Common myeloid progenitor, CD34-positive (primary cell): ENCODE measurements at places on chromosomes 2 and 18.

DNA sequence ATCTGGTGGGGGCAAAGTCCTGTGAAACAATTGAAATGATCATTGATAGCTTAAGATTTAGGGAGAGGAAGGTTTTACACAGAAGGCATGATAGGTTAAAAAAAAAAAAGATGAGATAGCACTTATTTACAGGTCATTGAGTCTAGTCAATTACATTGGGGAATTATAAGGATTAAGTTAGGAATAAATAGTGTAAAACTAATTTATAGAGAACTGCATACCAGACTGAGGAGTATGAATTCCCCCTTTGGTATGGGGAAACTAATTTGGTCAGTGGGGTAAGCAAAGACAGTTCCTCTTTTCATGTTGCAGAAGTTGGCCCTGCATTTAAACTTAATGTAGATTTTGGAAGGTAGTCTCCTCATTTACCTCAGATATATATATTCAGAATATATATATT, 10.8 kb downstream of the GLS start:
- H3K4me3 ChIP-seq, result no peak overlapping the region
- peaks cover 50% of the 10 kb centered on the region for H3K4me1 ChIP-seq
- DNase-seq, result peak; percentile 77
- H3K36me3 ChIP-seq, result no peaks in the 10 kb centered on the region
- H3K27me3 ChIP-seq, result no peaks in the 10 kb centered on the region
- H3K27ac ChIP-seq, result no peak overlapping the region

GRCh38 chr2:501130-501529, 176.1 kb downstream of the TMEM18 start:
- H3K36me3 ChIP-seq, result no peaks in the 10 kb centered on the region
- no peaks in the 10 kb centered on the region for H3K27me3 ChIP-seq
- no peaks in the 10 kb centered on the region for H3K4me1 ChIP-seq
- H3K27ac ChIP-seq, result no peak overlapping the region
- peak; percentile 9 for DNase-seq

DNA sequence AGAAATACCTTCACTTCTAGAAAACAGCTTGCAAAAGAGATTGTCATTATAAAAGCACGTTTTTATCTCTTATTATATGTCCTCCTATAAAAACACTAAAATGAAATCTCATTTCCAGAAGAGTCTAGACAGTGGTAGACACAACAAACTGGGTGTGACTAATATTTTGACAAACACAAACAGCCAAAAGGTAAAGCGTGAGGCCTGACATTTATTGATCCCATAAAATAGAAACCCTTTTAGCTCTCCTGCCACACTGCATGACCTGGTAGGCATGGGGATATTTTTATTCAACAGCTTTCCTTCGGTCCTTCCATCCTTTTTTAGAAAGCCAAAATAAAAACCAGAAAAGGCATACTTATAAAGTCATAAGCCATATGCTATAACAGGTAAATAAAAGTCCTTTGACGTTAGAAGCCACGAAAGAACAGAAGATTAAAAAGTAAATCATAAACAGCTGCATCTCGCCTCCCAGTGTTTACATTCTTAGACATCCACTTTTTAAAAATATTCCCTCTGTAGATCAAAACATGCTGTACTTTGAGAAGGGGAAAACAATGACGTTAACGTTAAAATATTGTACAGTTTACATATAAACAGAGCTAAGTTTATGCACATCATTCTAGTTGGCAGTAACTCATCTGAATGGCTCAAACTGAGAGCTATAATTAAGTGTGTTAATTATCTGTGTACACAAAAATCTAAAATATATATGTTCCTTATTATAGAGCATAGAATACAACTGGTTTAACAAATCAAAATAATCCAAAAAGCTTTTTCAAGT, 44.6 kb downstream of the IRS1 start:
- no peak overlapping the region for H3K4me3 ChIP-seq
- no peak for DNase-seq
- H3K36me3 ChIP-seq, result no peaks in the 10 kb centered on the region
- H3K27ac ChIP-seq, result no peak overlapping the region
- no peaks in the 10 kb centered on the region for H3K27me3 ChIP-seq

DNA sequence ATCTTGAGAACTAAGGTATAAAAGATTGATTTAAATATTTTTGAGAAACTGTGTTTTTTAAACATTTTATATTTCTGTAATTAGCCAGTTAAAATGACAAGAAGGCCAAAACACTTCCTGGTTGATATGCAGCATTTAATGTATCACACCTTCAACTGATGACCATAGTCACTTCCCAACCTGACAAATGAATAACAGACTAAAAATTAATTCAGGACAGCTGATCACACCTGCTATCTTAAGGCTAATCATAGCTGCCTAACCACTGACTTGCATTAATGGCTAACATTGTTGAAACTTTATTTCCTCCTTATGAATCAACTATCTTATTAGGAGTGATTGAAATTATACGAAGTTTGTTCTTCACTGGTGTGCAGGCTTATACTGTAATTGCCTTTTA, 125.8 kb upstream of the MSTN start:
- H3K4me3 ChIP-seq, result no peak overlapping the region
- H3K27ac ChIP-seq, result no peak overlapping the region
- no peaks in the 10 kb centered on the region for H3K36me3 ChIP-seq
- no peaks in the 10 kb centered on the region for H3K27me3 ChIP-seq
- peaks cover 7% of the 10 kb centered on the region for H3K4me1 ChIP-seq
- DNase-seq, result no peak

- H3K36me3 ChIP-seq, result no peaks in the 10 kb centered on the region
- H3K4me1 ChIP-seq, result no peaks in the 10 kb centered on the region
- no peak overlapping the region for H3K27ac ChIP-seq
- no peak overlapping the region for H3K4me3 ChIP-seq
- peak; percentile 18 for DNase-seq
- no peaks in the 10 kb centered on the region for H3K27me3 ChIP-seq
Measured at GRCh38 chr2:84057917-84058560, 401.0 kb downstream of the SUCLG1 start.

- H3K4me3 ChIP-seq, result no peak overlapping the region
- H3K36me3 ChIP-seq, result no peaks in the 10 kb centered on the region
- no peaks in the 10 kb centered on the region for H3K27me3 ChIP-seq
Measured at GRCh38 chr2:239862613-239863012, 162.5 kb downstream of the NDUFA10 start.

GRCh38 chr2:175516555-175516954, 335.0 kb upstream of the ATP5MC3 start:
- H3K27ac ChIP-seq, result no peak overlapping the region
- H3K4me1 ChIP-seq, result no peaks in the 10 kb centered on the region

- no peaks in the 10 kb centered on the region for H3K4me1 ChIP-seq
- no peak overlapping the region for H3K4me3 ChIP-seq
- no peak for DNase-seq
- H3K27ac ChIP-seq, result no peak overlapping the region
- H3K27me3 ChIP-seq, result no peaks in the 10 kb centered on the region
Measured at GRCh38 chr18:30763902-30764350, 278.6 kb downstream of the DSC3 start.

GRCh38 chr18:23162473-23162872, 27.2 kb downstream of the CABLES1 start:
- no peak for DNase-seq
- no peaks in the 10 kb centered on the region for H3K27me3 ChIP-seq
- H3K27ac ChIP-seq, result no peak overlapping the region
- no peaks in the 10 kb centered on the region for H3K36me3 ChIP-seq
- no peak overlapping the region for H3K4me3 ChIP-seq

GRCh38 chr2:108169982-108170625, 69.7 kb upstream of the SULT1C3 start:
- H3K4me3 ChIP-seq, result no peak overlapping the region
- peak; percentile 36 for DNase-seq
- H3K36me3 ChIP-seq, result no peaks in the 10 kb centered on the region
- H3K4me1 ChIP-seq, result peaks cover 2% of the 10 kb centered on the region
- no peaks in the 10 kb centered on the region for H3K27me3 ChIP-seq

GRCh38 chr18:80253871-80254492, 6.7 kb upstream of the PARD6G start:
- no peak for DNase-seq
- no peaks in the 10 kb centered on the region for H3K36me3 ChIP-seq
- H3K27me3 ChIP-seq, result peaks cover 2% of the 10 kb centered on the region
- H3K27ac ChIP-seq, result no peak overlapping the region
- H3K4me3 ChIP-seq, result no peak overlapping the region
- no peaks in the 10 kb centered on the region for H3K4me1 ChIP-seq

DNA sequence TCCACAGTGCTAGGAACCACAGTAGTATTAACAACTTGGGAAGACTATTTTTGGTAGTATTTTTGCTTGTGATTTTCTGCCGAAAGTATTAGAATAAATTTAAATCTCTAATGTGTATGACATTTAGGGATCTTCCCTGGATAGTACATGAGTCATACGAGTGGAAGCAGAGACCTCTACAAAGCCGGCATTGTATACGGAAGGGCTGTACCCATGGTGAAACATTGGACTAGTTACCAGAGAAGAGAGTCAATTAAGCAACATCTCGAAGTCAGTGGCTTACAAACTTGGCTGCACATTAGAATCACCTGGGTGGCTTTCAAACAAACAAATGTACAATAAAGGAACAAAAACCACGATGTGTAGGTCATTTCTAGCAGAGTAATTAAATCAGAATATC, 1131.7 kb upstream of the LRRTM1 start:
- no peaks in the 10 kb centered on the region for H3K36me3 ChIP-seq
- no peak for DNase-seq
- H3K4me1 ChIP-seq, result no peaks in the 10 kb centered on the region
- H3K4me3 ChIP-seq, result no peak overlapping the region

- DNase-seq, result no peak
- peaks cover 5% of the 10 kb centered on the region for H3K4me1 ChIP-seq
- H3K27ac ChIP-seq, result no peak overlapping the region
- H3K36me3 ChIP-seq, result no peaks in the 10 kb centered on the region
- no peak overlapping the region for H3K4me3 ChIP-seq
Measured at GRCh38 chr18:74724186-74724585, 126.5 kb downstream of the ZNF407 start.

DNA sequence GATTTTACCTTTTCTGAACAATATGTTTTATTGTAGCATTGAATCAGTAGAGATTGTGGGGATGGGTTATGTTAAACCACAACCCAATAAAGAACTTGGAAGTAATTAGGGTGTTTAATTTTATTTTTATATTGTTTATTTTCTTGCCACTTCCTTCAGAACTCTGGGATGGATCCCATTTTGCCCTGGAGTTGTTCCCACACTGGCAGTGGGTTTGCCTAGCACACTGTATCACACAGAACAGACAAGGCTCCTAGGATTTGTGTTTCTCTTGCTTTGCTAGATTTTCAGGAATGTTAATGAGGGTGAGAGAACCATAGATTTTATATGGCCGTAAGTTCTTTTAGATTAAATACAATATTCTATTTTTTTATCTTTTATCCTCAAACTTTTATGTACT, 59.0 kb downstream of the TANK start:
- no peaks in the 10 kb centered on the region for H3K4me1 ChIP-seq
- H3K36me3 ChIP-seq, result peaks cover 5% of the 10 kb centered on the region
- DNase-seq, result no peak
